ENCODE measurements at places on chromosomes 2 and 18.
A peak's percentile ranks its signal among the peaks of the same experiment; 100 is the strongest.

DNA sequence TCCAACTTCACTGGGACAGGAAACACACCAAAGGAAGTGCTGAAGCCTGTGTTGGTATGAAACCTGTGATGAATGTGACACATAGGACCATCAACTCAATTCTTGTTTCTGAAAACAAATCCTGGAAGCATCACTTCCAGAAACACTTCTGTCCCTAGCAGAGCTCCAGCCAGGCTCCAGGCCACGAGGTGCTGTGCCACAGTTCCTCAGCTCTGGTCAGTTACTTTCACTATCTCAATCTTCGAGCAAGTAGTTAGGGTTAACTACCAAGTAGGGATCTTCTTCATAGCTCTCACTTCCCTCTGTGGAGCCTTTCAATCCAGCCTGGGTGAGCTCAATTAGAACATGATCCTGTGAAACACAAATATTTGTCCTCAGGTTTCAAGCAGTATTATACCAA, 3.6 kb upstream of the LCT start:
- no peak for DNase-seq

DNA sequence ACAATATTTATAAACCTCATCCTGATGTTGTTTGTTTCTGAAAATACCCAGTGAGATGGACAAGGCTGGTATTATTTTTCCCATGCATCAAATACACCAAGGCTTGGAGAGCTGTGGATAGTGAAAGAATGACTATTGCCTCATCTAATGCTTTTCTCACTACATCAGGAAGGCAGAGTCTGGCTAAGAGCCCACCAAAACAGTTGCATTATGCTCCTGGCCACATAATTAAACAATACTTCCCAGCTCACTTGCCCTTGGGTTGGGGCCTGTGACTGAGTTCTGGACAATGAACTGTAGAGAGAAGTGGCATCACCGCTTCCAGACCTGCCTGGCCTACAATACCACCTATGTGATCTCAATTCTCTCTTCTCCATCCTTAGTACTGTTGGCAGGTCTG, 46.4 kb upstream of the REEP1 start:
- DNase-seq: no peak

DNA sequence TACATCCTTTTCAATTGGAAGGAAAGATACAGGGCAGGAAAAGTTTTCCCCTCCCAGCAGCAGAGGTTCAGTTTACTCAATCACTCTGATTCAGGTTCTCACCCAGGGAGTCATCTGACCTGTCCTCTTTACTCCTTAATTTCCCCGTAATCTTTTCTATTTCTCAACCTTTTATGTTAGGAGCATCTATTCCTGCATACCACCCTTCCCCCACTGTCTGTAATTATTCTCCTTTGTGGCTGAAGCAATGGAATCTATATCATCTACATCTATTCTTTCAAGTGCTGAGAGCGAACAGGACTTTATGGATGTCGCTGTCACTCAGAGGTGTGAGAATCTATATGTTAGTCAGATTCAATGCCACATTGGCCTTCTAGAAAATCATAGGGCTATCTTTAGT, 175.2 kb downstream of the NOL4 start:
- no peak for DNase-seq

- DNase-seq: no peak
Measured at GRCh38 chr2:117127680-117128079, 686.8 kb upstream of the DDX18 start.

GRCh38 chr2:149648282-149649030, 60.9 kb upstream of the MMADHC start:
- DNase-seq: no peak

GRCh38 chr18:66553824-66554223, 50.1 kb downstream of the CDH19 start:
- DNase-seq: no peak

GRCh38 chr2:191018643-191019119, 4.7 kb upstream of the STAT1 start:
- no peak for DNase-seq

GRCh38 chr2:241678784-241679540, 7.7 kb downstream of the DTYMK start:
- DNase-seq: no peak

DNA sequence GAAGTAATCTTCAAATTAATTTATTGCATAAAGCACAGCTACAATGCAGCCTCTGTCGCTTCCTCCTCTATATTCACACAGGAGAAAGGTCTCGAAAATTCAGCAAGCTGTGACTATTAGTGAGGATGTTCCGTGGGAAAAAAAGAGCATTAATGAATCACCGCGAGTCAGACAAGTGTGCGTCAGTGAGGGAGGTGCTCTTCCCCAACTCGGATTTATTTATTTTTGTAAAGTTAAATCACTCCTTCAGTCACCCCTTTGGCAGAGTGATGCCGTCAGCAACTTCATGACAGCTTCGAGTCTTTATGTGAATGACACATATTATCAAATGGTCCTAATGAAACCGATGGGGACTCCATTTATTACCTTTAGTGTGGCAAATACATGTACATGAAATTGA, 648.9 kb upstream of the SALL3 start:
- DNase-seq: no peak

- DNase-seq: no peak
Measured at GRCh38 chr2:197641666-197642065, 33.7 kb downstream of the RFTN2 start.

DNA sequence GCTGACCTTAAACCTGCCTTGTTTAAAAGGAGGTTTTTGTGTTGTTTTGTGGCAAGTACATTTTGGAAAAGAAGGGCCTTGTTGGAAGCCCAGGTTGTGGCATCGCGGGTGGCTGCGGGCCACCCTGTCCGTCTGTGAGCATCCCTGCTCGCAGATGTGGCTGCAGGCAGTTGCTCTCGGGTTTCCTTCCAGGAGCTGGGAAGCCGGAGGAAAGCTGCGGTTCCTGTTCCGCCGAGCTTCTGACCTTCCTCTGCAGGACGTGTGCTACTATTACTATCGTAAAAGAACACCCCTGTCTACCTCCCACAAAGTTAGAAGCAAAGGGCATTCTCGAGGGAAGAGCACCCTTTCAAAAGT, 766 bp downstream of the MFF start:
- DNase-seq: no peak

DNA sequence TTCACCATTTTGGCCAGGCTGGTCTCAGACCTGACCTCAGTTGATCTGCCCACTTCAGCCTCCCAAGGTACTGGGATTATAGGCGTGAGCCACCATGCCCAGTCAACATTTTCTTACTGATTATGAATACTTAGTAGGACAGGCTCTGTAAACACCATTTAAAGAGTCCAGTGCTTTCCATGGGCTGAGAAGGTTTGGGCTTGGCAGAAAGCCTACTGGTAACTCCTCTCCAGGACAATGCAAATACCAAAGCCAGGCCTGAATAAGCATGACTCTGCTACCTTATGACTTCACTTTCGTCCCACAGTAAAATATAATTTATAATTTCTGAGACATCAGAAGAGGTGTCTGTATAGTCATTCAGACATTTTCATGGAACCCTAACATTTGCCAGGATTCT, 60.2 kb upstream of the FAM117B start:
- no peak for DNase-seq

- DNase-seq: no peak
Measured at GRCh38 chr2:42639340-42640077, 71.1 kb downstream of the MTA3 start.

- no peak for DNase-seq
Measured at GRCh38 chr2:143839456-143839855, 680.5 kb downstream of the ZEB2 start.

DNA sequence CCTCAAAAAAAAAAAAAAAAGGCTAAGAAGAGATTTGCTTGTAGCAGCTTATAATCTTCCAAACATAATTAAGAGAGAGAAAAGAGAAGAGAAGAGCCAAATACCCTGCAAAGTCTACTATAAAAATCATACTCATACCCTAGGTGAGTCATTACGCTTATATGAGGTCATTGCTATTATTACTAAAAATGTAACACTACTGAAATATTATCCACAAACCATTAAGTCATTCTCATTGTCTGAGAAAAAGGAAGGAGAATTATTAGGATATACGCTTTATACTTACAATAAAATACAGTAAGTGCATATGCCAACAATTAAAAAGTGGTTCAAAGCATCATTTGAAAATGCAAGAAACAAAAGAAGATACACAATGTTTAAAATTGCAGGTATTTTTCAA, 66.5 kb downstream of the COLEC12 start:
- no peak for DNase-seq

DNA sequence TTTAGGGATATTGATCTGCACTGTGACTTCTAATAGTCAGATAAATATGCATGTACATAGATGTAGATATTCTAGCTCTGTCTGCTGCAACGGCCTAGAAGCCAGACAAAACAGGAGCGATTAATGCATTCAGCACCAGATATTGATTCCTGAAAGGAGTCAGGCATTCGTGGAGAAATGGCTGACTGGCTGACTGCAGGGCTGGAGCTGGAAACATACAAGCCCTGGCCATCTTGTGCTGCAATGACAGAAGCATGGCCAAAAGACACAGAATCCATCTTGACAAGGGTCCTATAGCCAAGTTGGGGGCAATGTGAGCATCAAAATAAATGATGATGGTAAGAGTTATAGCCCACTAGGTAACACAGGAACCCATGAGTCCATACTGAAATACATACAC, 231.5 kb upstream of the KLHL29 start:
- DNase-seq: no peak

GRCh38 chr18:61466736-61467135, 133.5 kb downstream of the CDH20 start:
- no peak for DNase-seq

DNA sequence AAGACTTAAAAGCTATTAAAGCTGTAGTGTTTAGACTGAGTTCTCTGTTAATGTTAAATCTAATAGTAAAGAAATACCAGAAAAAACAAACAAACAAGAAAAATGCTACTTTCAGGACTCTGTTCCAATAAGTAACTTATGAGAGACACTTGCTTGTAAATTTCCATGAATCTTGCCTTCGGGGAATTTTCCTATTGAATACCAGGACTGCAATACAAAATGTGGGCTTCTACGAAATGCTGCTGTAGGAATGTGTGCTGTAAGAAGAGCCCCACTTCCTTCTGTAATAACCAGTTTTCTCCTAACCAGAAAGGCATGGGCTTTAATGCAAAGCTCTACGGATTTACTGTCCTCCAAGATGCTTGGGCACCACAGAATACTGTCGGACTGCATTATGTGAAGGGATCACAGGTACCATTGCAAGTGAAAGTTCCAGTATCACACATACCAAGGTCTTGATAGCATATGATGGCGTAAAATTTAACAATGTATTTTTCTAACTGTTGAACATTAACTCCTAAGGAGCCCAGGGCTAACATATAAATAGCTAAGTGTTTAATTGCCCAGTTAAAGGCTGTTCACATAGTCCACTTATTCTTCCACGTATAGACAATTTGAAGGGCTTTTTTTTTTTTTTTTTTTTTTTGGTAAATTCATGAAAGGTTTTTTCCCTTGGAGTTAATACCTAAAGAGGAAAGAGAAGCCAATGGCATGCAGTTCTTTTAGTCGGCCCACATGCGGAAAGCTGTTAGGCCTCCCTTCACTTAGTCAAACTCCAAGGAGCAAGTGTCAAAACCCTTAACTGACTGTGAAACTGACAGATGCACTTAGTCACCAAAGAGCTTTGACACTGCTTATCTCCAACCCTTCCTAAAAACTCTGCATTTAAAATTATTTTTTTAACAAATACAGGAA, 564.0 kb upstream of the POU3F3 start:
- no peak for DNase-seq

DNA sequence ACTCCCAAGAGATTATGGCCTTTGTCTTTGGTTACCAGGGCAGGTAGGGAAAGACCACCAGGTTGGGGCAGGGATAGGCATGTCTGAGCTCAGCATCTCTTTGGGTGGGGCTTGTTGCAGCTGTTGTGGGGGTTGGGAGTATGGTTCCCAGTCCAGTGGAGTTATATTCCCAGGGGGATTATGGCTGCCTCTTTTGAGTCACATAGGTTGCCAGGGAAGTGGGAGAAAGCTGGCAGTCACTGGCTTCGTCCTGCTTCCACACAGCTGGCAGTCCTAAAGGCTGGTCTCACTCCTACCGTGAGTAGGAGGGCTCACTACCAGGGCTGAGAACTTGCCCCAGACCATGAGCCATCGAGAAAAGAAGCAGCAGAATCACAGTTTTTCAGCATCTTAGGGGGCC, 79.1 kb downstream of the LYPD6 start:
- no peak for DNase-seq

- no peak for DNase-seq
Measured at GRCh38 chr2:64838817-64839216, 150.4 kb upstream of the SLC1A4 start.

- no peak for DNase-seq
Measured at GRCh38 chr2:64204703-64205102, 60.5 kb upstream of the PELI1 start.

- DNase-seq: peak; percentile 26
Measured at GRCh38 chr18:76801567-76802505, 20.5 kb upstream of the ZNF236 start.

DNA sequence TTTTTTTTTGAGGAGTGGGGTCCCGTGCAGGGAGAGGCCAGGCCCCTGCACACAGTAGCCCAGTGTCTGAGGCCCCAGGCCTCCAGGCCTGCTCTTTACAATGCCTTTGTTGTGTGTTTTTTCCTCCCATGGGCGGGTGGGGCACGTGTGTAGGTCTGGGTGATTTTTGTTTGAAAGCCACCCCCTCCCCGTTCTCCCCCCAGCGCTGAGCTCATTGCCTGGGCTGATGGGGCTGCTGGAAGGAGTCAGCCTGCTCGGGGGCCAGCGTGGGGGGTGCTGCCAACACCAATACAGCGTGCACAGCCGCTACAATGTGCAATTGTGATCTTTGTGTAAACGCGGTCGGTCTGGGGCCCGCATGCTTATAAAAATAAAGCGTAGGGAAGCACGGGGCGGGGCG, 142.7 kb downstream of the DYSF start:
- no peak for DNase-seq

DNA sequence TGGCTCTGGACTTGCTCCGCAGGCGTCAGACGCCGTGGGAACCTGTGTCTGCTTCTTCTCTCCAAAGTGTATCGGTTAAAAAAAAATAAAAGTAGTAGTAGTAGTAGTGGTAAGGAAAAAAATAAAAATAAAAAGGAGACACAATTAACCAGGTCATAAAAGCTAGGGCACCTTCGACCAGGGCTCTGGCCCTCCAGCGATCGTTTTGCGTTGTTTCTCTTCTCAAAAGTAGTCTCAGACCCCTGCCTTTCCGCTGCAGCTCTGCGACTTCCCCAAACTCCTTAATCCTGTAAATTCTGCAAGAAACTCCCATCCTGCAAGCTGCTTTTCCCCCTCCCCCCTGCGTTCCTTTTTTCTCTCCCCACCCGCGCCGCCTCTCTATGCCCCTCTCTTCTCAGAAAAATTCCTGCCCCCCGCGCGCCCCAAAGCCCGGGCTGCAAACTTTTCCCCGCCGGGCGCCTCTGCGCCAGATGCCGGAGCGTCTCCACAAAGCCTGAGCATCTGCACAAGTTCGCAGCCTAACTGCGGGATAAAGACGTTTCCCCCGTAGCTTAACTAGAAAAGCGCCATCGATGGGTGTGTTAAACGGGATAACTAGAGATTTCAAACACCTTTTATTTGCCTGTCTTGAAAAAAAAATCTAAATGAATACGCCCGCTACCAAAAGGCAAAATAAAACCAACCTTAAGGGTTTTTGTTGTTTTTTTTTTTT, 1.8 kb upstream of the SALL3 start:
- no peak for DNase-seq
